ENCODE measurements at places on chromosomes 6 and 20.
A peak's percentile ranks its signal among the peaks of the same experiment; 100 is the strongest.

GRCh38 chr6:25950297-25950696 lies 12.3 kb upstream of the TRIM38 start:
- DNase-seq: no peak

- no peak for DNase-seq
Measured at GRCh38 chr6:119493980-119494379, 144.4 kb upstream of the MAN1A1 start.

DNA sequence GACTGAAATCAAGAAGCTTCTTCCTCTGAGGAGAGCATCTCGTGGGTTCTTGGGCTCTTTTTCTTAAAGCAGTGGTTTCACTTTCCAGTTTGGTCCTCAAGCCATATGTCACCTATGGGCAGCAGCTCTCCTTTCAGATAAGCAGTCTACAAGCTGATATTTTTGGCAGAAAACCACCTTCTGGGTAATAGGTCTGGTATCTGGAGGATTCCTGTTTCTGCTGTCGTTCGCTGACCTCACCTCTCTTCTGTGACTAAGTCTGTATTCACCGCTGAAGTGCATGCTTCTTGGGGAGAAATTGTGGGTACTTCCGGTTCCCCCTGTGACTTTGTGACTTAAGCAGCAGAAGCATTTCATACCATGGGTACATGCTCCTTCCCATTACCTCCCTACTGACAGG lies 193.6 kb downstream of the EDN1 start:
- DNase-seq: peak; percentile 92

- DNase-seq: no peak
Measured at GRCh38 chr6:153218184-153218792, 87.2 kb upstream of the RGS17 start.

- no peak for DNase-seq
Measured at GRCh38 chr20:58551631-58552030, 36.4 kb upstream of the APCDD1L start.

DNA sequence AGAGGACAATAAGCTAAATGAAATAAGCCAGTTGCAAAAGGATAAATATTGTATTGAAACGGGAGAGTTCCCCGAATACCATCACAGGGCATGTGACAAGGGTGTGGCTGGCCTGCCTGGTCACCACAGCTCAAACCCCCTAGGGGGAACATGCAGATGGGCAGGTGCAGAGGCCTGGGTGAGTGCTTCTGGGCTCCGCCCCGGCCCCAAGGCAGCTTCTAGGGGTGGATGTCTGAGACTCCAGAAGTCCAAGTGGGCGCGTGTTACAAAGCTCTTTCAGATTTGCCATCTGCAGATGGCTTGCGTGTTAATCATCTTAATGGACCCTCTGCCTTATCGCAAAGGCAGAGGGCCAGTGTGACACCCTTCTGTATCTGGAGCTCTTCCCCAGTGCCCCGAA lies 559.2 kb upstream of the IMPG1 start:
- no peak for DNase-seq

DNA sequence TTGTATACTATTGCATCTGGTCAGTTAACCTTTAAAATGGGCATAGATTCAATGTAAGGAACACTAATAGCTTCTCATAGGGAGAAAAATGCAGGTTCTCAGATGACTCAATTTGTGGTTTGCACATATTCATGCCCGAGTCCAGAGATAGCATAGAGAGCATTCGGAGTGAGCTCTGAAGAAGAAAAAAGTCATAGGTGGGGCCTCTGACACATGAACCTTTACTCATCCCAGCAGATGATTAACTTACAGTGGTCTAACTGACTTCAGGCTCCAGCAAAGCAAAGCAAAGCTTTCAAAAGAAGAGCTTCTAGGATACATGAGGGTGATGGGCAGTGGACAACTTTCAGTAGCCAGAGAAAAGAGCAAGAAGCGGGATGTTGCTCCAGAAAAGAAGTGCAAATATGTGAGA lies 55.3 kb upstream of the BTN3A2 start:
- DNase-seq: peak; percentile 81

- no peak for DNase-seq
Measured at GRCh38 chr6:3045369-3045768, 22.9 kb upstream of the RIPK1 start.

- DNase-seq: no peak
Measured at GRCh38 chr6:108476376-108476775, 84.3 kb upstream of the FOXO3 start.

DNA sequence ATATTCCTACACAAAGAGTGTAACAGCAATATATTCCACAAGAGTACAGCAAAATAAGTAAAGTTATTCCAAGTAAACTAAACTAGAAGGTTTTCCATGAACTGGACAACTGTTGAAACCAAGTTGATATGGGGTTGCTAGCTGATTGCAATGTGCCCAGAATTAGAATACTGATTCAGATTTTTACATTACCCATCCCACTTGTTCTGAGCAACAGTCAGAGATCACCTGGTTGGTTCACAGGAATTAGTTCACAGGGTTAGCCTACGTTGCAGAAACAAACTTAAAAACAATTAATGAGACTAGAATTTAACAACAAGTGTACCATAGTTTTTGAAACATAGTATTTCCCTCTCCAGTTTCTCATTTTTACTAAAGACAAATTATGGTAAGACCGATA lies 49.1 kb downstream of the CEP85L start:
- DNase-seq: no peak

- DNase-seq: no peak
Measured at GRCh38 chr6:114987281-114987680, 644.5 kb upstream of the HS3ST5 start.

- no peak for DNase-seq
Measured at GRCh38 chr20:16497896-16498295, 75.4 kb downstream of the KIF16B start.

DNA sequence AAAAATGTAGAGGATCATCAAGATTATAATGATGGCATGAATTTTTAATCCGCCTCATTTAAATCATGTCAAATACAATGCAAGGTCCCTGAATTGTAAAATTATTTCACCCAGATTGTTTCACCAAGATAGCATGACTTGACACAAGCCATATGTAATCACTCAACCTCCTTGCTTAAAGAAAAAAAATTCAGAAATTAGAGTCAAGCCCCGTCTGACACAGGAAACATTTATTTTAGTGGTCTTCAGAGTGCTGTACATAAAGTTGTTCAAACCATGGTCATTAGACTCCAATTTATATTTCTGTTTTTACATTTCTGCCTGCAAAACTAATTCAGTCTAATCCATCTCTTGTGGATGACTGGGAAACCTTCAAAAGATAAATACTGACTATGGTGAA lies 200.2 kb downstream of the CBLN4 start:
- DNase-seq: no peak

GRCh38 chr20:23652371-23652770 lies 14.6 kb upstream of the CST3 start:
- DNase-seq: peak; percentile 58

- DNase-seq: peak; percentile 62
Measured at GRCh38 chr6:91083211-91083610, 496.3 kb upstream of the MAP3K7 start.

GRCh38 chr6:100704961-100705360 lies 176.2 kb downstream of the ASCC3 start:
- no peak for DNase-seq

DNA sequence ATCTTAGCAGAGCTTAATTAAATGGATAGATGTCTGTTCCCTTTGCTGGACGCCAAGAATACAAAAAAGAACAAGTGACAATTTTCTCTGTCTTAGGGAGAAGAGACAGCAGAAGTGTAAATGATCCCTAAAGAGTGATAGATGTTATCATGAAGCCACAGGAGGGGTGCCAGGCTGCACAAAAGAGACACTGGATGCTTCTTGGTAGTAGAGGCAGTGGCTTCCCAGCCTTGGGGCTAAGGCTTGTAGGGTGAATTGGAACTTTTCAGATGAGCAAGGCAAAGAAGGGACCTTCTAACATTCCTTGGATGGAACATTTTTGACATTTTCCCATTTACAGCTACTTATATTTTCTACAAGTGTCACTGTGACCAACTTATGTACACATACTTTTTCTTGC lies 58.0 kb downstream of the CCN2 start:
- no peak for DNase-seq

DNA sequence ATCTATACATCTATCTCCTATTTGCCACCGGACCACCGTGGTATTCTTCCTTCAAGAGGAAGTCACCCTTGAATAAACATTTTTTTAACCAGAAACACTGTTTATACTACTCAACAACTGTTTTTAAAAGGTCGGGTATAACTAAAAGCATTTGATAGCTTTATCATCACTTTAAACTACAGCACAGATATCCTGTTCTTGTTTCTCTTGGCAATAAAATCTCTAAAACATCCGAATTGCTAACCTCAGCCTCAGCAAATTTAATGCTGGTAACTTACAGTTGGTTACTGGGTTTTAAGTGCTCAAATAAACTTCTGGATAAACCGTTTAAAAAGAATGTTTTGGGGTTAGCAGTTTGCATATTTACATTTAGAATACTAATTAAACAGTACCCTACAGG lies 20.4 kb downstream of the ZUP1 start:
- DNase-seq: peak; percentile 59

GRCh38 chr6:13711324-13711732 lies 307 bp downstream of the RANBP9 start:
- DNase-seq: no peak
